ENCODE measurements at places on chromosomes 11 and 22.

DNA sequence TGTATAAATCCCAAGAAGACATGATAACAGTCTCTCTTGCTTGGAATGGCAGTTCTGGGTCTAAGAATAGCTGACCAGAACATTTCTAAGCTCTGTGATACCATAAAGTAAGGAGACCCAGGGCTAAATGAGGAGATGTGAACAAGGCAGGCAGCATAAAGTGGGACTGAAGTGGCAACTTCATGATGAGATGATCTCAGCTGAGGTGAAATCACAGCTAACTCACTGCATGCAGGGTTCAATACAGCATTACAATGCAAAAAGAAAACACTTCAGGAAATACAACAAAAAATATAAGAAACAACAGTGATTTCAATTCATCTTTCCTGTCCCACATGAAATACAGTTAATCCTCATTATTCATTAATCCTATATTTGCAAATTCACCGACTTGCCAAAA is 44.6 kb downstream of the MRE11 start:
- no peak for DNase-seq

- DNase-seq = no peak
Observed at GRCh38 chr11:83195649-83196048, 2.1 kb downstream of the ANKRD42 start.

- DNase-seq = no peak
Observed at GRCh38 chr11:34588023-34588422, 32.9 kb upstream of the EHF start.

- no peak for DNase-seq
Observed at GRCh38 chr11:125935056-125935455, 10.8 kb upstream of the VSIG10L2 start.

GRCh38 chr11:42482822-42483221 is 829.0 kb upstream of the API5 start:
- DNase-seq = no peak

DNA sequence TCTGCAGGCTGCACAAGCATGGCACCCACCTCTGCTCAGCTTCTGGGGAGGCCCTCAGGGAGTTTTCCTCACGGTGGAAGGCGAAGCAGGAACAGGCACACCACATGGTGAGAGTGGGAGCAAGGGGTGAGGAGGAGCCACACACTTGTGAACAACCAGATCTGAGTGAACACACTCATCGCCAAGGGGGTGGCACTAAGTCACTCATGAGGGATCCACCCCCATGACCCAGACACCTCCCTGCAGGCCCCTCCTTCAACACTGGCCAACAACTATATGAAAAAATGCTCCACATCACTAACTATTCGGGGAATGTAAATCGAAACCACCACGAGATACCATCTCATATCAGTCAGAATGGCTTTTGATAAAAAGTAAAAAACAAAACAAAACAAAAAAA is 722 bp upstream of the KRTAP5-2 start:
- no peak for DNase-seq

DNA sequence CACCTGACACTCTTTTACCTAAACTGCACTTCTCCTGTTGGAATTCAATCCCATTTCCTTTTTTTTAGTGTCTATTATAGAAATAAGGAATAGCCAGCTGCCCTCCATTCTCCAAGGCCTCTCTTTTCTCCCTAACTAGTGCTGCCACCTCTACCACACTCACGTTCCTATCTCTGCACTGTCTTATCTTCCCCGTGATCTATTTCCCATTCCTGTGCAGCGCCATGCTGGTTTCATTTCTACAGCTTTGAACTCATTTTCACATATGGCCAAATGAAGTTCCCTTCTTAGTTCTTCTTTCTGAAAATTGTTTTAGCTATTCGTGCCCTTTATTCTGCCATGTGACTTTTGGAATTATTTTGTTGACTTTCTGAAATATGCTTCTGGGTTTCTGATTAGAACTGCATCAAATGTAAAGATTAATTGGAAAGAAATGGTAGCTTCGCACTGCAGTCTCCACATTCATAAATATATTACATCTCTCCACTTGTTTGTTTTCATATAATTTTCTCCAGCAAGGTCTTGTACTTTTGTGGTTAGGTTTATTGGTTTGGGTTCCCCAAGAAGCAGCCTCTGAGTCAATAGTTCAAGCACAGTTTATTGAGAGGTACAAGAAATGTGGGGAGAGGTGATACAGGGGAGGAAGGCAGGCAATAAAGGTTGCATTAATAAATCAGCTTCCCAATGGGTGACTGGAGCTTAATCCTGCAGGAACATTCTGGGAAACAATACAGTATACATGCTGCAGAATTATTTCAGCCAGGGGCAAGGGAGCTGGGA is 43.7 kb upstream of the DRD2 start:
- DNase-seq = no peak

DNA sequence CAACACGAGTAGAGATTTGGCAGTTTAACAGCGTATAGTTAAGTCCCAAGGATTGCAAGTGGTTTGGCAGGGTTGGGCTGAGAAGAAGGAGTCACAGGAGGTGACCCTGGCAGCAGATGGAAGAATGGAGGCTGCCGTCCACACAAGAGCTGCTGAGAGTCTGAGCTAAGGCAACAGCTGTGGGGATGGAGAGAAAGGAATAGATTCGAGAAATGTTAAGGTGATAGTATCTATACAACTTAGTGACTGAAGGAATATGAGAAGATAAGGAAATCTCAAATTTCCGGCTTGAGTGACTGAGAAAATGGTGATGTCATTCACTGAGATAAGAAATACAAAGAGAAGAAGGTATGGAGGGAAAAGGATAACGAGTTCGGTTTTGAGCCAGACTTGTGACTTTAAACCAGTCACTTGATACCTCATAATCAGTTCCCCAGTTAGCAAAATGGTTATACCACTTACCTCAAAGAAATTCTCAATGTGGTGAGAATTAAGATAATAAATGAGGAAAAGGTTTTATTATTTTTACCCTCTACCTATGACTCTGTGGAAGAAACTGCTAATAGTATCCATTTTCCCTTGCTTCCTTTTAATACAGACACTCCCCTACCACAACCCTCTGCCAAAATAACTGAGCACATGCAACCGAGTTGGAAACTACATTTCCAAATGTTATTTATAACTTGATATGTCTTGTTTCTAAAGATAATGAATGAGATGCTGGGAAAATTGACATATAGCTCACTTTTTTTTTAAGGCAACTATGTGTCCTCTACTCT is 30.7 kb downstream of the FAM168A start:
- no peak for DNase-seq

GRCh38 chr11:77467993-77468392 is 5.9 kb downstream of the PAK1 start:
- DNase-seq = no peak

- no peak for DNase-seq
Observed at GRCh38 chr11:114153224-114153623, 93.7 kb downstream of the ZBTB16 start.

DNA sequence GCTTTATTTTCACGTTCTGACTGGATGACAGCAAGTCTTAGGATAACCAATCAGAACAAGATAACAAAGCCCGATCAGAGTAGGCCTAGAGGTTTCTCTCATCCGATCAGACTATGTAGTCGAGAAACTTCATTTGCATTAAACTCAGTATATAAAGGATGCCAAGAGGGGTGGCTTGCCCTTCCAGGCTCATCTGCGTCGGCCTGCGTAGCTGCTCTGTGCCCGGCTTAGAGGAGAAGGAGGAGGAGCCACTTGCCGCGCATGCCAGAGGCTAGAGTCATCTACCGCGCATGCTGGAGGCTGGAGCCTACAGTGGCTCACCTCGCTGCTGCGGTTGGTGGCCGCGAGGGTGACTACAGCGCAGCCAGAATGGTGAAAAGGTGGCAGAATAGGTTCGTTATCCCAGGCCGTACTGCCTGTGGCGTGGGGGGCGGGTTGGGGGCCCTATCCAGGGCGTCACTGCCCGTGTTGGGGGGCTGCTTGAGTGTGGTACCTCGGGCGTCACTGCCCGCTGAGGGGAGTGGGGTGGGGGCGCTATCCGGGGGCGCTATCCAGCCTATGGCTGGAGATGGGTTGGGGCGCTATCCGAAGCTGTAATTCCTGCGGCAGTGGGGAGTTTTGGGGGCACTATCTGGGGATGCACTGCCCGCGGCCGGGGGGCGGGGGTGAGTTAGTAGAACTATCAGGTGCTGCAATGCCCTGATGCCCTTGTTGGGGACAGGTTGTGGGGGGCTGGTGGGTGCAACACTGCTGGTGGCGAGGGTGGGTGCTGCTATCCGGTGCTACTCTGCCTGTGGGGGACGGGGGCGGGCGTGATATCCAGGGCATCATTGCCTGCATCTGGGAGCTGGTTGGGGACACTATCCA is at the start of gene RFPL2:
RFPL2 (minus strand) TSS at position 218 of the 867 bp plus-strand sequence. CDS start 2,622 bp downstream, outside the sequence.
- peak; percentile 20 for DNase-seq

DNA sequence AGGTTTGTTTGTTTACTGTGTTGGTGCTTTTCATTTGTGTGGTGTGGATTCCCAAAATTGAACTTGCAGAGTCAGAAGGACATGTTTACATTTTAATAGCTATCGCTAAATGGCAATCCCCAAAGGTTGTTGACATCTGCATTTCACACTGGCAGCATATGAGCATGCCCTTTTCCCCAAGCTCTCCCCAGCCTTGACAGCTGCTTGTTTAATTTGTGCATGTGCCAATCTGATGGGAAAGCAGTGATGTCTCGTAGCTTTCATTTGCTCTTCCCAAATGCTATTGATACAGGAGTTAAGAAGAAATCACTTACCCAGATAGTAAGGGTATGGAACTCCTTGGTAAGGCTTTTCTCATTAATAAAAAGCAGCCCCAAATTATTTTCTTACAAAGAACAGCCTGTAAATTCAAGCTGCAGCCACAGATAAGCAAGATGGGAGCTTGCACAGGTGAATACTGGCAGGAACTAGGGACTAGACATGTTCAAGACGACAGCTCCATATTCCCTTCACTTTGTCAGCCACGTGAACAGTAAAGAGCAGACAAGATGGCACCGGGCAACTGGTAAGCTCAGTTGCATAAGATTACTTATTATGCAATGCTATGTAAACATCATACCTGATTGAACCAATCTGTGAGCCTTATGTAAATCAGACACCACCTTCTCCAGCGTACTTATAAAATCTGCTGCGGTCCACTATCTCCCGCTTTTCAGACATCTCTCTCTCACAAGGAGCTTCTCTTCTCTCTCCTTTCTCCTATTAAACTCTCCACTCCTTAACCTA is 87.4 kb downstream of the IGLL5 start:
- no peak for DNase-seq

DNA sequence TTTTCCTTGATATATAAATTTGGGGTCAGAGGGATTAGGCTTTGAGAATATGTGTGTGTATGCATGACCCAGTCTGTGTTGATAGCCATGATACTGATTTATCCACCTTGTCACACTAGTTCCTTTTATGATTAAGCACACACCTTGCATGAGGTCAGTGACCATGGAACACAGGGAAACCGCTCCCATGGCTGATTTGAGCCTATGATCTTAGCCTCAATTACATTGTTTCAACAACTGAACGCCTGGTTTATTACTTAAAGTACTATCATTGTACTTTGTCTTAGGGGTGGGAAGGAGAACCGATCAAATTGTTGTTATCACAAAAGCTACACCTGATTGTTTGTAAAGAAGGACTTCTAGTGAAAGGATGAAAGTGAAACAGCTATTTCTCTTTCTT is 70.7 kb downstream of the ARFGAP2 start:
- no peak for DNase-seq

DNA sequence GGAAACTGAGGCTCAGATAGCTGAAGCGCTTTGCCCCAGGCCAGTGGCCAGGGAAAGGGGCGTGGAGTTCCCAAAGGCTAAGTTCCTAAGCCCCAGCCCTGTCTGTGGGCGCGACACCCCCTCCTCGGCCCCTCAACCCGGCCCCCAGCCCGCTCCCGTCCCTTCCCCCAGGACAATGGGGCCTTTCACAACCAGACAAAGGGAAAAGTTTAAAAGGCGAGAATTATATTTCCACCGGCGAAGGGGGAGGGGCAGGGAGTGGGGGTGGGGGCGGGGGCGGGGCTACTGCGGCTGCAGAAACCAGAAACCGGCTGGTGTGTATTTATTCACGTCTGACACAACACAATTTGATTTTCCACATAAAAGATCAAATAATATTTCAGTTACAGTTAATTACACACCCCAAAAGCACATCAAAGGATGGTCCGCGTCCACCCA is 192.1 kb downstream of the MN1 start:
- peak; percentile 17 for DNase-seq

- DNase-seq = peak; percentile 61
Observed at GRCh38 chr11:25981998-25982397, 349.9 kb upstream of the ANO3 start.

DNA sequence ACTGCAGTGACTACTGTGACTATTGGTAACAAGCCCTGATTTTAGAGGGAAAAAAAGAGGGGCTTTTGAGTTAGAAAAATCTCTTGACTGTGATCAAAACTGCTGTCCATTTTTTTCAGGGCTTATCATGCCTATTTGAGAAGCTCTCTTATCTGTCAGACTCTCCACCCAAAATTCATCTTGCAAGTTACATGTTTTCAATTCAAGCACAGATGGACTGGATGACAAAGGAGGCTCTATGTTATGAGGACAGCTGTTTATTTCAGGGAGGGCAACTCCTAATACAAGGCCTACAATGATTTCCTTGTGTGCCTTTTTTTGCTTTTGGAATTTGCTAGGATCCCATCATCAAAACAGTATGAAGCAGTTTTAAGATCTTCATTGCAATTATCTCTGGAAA is 35.2 kb upstream of the USP47 start:
- DNase-seq = no peak

- no peak for DNase-seq
Observed at GRCh38 chr11:110951950-110952503, 239.8 kb upstream of the ARHGAP20 start.

GRCh38 chr11:118230088-118230487 is 5.3 kb upstream of the JAML start:
- no peak for DNase-seq

DNA sequence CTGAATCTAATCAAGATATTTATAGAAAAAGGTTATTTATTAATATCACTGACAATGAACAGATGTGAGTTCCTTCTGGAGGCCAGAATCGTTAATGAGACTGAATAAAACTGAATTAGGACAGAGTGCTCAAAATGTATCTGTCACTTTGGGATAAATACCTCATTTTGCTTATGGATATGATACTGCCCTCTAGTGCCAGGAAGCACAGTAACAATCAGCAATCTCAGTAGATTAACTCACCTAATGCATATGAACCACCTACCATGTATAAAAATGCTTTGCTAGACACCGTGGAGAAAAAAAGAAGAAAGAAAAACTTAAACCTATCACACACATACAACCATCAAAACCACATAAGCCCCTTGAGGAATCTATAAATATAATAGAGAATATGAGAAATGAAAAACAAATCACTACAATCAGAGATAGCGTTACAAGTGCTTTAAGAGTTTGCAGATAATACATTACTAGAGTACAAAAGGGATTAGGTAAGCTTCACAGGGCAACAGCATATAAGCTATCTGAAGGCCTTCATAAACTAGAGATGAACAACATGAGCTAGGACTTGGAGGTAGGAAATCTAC is 117.4 kb downstream of the SGSM3 start:
- DNase-seq = peak; percentile 49

GRCh38 chr11:57294225-57295131 is 30.3 kb downstream of the TNKS1BP1 start:
- peak; percentile 11 for DNase-seq

- DNase-seq = no peak
Observed at GRCh38 chr11:59877325-59877724, 1.3 kb upstream of the OOSP3 start.

Measured in hippocampal formation (tissue), 2 donors.